Stimulated activated memory B cell treated with anti-CD40 and anti-IgM and Interleukin-4, amounts not matched to agents 10 μg/mL and 1 μg/mL and 100 μg/mL, for 72 hours (primary cell): ENCODE measurements at places on chromosomes 13 and 19.

DNA sequence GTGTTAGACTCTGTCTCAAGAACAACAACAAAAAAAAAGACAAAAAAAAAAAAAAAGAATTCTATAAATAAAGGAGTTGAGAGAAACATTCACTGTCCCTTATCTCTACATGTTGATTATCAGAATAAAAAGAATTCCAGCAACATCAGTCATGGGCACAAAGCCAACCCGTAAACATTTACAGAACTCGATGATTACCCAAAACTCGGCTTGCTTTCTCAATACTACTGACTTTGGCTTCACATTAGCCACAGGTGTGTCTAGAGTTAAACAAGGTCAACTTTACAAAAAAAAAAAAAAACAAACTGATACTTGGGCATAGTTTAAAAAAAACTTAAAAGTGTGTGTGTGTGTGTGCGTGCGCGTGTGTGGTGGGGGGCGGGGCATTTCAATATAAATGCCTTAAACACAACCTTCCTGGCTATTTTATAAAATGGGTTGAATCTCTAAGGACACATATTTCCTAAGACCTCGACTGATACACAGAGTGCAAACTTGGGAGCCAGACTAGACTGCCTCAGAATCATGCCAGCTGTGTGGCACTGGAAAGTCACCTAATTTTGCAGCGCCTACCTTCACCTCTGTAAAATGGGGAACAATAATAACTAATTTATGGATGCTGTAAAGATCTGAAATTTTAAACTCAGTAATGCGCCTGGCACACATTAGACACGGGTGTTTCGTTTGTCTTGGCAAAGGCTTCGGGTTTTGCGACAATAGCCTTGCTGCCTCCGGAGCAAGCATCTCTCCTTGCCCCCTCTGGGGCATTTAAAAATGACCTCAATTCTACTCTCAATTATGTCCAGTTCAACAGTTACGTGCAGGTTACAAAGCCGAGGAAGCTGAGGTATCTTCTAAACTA, 922 bp downstream of the EBPL start:
- peak overlapping the region; percentile 79 for H3K27ac ChIP-seq
- no peaks in the 10 kb centered on the region for H3K27me3 ChIP-seq
- peaks cover 26% of the 10 kb centered on the region for H3K36me3 ChIP-seq
- ATAC-seq: peak; percentile 10

DNA sequence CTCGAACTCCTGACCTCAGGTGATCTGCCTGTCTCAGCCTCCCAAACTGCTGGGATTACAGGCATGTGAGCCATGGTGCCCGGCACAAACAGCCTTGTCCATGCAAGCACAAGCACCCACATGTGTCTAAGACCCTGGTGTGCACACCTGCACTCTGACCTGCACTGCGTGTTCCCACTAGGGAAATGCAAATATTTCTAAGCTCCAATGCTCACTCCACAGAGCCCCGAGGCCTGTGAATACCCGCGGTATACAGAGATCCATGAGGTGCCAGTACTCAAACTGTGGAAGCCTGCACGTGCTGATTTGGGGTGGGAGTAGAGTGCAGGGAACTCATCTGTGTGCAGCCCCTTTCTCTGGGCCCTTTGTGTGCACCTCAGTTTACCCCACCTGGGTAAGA, 14.7 kb downstream of the GADD45B start:
- H3K27me3 ChIP-seq: peaks cover 70% of the 10 kb centered on the region
- no peak for ATAC-seq
- H3K27ac ChIP-seq: no peak overlapping the region
- H3K36me3 ChIP-seq: no peaks in the 10 kb centered on the region
- H3K4me3 ChIP-seq: peak overlapping the region; percentile 26

GRCh38 chr13:94513026-94513425, 33.5 kb upstream of the DCT start:
- no peaks in the 10 kb centered on the region for H3K4me1 ChIP-seq
- no peak overlapping the region for H3K27ac ChIP-seq
- ATAC-seq: no peak
- H3K4me3 ChIP-seq: no peak overlapping the region
- peaks cover 10% of the 10 kb centered on the region for H3K27me3 ChIP-seq
- no peaks in the 10 kb centered on the region for H3K36me3 ChIP-seq

DNA sequence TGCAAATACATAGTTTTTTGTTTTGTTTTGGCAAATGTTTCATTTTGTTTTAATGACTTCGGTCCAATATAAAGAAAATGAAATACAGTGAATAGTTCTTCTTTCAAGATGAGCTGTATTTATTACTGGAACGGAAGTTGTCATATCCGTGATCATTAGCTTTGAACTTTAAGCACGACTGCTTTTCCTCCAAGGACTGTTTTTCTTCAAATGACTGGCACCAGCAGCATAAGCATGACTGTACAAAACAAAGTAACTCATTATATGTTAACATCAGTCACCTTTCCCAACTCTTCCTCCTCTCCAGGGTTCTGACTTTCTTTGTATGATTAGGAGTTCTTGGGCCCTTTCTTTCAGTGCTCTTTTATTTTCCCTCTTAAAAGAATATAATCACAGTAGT, 20.5 kb downstream of the EDNRB start:
- peak overlapping the region; percentile 78 for H3K27ac ChIP-seq
- H3K4me3 ChIP-seq: peak overlapping the region; percentile 61
- ATAC-seq: peak; percentile 81
- H3K4me1 ChIP-seq: peaks cover 9% of the 10 kb centered on the region
- no peaks in the 10 kb centered on the region for H3K36me3 ChIP-seq

DNA sequence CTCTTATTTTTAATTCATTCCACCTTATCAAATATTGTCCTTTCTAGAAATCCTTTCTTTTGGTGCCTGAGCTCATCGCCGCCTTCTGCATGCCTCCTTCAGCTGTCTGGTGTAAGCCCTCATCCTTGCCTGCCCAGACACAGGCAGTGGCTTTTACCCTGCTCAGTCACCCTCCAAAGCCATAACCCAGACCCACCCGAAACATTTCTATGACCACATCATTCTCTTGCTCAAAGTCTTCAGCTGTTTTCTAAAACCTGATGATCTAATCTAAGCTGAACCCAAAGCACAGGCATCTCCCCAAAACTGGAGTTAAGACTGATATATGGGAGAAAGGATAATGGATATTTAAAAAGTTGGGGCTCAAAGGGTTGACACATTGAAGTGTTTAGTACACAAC, 753.7 kb upstream of the SGCG start:
- no peak overlapping the region for H3K27ac ChIP-seq
- no peak overlapping the region for H3K4me3 ChIP-seq
- no peak for ATAC-seq
- no peaks in the 10 kb centered on the region for H3K36me3 ChIP-seq
- H3K4me1 ChIP-seq: no peaks in the 10 kb centered on the region

- no peak overlapping the region for H3K27ac ChIP-seq
These were observed 1551.9 kb downstream of the EFNB2 start for GRCh38 chr13:104983601-104984000.
